GM23248 (cell line): ENCODE measurements at places on chromosomes 2 and 18.

DNA sequence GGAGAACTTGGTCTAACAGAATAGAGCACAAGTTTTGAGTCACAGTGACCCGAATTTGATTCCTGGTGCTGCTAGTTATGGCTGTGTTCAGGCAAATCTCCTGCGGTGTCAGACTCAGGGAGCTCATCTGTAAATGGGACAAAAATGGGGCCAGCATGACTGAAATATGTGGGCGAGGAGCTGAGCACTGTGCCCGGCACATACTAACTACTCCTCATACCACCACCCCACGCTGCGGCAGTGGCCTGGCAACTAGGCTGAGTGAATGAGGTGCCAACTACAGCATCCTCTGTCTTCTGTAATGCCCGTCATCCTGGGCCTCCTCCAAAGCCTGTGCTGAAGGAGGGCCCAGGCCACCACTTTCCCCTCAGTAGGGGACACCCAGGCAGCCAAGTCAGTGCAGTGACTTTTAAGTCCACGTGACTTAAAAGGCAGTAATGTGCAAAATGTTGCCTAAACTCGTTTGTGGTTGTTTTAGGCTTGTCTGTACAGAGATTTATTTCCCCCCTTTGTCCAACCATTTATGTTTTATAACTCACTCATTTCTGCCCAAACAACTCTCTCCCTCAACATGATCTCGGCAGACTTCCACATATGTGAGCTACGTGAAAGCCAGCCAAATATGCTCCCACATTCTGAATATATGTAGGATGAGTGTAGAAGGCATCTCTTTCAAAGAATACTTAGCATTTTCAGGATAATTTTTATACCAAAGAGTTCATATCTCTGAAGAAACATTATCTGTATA, 773.7 kb downstream of the TSN start:
- no peak for DNase-seq

DNA sequence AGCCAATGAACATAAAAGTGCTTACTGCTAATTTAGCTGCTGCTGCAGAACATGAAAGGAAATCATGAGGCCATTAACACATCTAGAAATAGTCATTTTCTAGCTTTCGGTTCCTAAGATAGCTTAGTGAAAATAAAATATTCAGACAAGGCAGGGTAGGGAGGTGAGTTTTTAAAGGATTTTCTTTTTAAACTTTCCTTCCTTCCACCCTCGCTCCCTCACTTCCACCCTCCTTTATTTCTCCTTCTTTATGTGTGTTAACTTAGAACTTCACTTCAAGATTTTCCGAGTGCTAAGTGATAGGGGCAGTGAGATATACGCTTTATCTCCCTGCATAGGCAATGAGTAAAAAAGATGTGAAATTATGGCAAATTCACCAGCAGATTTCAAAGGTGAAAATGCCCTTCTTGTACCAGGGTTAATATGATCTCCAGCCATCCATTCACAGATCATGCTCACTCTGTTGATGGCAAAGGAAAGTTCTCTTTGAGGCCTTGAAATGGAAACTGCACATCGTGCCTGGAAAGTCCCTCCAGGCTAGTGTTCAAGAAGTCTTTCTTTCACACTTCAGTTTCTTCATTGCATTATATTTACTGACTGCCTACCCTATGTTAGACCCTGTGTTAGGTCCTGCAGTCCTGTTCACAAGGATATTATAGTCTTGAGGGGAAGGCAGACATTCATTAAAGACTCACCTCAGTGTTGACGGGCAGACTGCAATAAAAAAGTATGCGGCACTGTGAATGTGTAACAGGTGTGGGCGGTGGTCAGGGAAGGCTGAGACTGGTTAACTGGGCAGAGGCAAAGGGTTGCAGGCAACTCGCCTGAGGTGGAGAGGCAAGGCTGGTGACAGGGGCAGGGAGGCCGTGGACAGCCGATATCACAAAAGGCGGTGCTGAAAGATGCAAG, 200.8 kb downstream of the PLCL1 start:
- DNase-seq: no peak

DNA sequence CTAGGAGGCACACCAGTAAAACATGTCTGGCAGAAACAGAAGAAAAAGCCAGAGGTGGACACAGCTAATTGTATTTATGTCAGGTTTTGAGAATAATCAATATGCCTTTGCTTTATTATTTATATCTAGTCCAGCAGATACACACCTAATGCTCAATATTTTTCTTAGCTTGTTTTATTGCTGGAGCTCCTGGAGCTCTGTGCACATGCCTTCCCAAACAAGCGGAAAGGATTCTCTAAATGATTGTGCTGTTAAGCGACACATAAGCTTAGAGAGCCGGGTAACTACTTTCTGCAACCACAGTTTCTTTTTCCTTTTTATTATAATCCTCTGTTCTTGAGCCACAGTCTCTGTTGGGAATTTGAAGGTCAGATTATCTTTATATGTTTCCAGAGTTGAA, 177.3 kb upstream of the ST6GAL2 start:
- no peak for DNase-seq

GRCh38 chr2:69918401-69918800, 3.5 kb downstream of the MXD1 start:
- DNase-seq: no peak

- DNase-seq: no peak
These were observed 7.9 kb upstream of the CKAP2L start for GRCh38 chr2:112772322-112772721.

DNA sequence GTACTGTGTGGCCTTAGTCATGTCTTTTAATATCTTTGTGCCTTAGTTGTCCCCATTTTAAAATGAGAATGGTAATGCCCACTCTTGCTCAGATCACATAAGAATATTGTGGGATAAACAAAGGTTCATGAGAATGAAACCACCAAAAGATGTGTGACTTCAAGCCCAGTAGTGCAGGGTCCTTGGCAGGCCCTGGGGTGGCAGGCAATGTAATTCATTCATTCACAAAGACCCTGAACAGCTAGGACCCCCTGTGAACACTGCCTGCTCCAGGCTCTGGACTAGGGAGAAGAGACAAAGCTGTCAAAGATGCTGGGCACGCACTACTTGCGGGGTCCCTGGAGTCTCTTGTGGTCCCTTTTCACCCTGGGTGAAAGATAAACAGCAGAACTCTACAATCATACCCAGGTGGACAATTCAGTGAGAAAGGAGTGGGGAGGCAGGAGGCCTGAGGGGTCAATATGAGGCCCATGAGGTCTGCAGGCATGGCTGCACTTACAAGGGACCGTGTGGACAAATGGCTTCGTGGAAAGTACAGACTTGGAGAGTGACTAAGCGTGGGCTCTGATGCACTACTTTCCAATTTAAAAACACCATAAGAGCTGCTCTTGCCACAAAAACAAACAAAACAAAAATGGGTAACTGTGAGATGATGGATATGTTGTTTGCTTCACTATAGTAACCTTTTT, 136.1 kb downstream of the SMAD7 start:
- DNase-seq: peak; percentile 24

DNA sequence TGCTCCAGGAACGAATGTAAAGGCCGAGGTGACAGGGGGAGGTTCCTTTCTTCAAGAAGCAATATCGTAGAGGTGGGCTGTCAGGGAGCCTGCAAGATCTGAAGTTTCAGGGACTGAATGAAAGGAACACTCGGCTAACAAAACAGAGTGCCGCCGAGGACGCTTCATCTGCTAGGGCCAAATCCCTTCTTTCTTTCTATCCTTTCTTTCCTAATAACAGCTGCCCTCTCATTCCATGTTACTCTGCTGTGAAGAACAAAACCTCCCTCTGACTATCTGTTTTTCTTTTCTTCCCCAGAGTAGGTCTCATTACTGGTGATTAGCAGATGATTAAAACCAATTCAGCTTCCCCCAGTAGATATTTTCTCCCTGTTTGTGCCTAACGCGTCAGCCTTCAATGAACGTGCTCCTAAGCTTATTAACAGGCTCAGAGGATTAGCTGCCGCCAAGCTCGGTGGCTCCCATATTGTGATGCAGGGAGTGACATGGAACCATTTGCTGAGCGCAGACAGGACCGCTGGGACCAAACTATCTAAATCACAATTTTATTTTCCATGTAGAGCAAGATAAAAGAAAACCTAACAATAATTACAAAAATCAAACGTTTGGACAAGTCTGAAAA, 414.6 kb downstream of the TMEM182 start:
- DNase-seq: no peak

- peak; percentile 75 for DNase-seq
These were observed at the start of gene GBX2 for GRCh38 chr2:236168110-236169080. GBX2 (minus strand) TSS chr2:236168386; CDS start chr2:236167971, 415 bp downstream.

DNA sequence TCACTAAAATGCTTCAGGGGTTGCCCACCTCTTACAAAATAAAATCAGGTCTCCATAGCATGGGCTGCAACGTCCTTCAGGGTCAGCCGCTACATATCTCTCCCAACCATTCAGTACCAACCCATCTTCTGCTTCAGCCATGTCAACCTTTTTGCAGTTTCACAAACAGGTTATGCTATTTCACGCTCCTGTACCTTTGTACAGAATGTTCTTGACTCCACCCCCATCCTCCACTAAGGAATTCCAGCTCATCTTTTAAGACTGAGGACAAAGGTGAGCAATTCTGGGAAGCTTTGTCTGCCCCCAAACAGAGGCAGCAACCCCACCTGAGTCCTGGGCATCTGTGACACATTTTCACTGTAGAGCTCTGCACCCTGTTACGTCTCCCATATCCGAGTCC, 8.8 kb upstream of the EVA1A start:
- no peak for DNase-seq

GRCh38 chr2:16125614-16126516, 185.5 kb downstream of the MYCN start:
- no peak for DNase-seq

DNA sequence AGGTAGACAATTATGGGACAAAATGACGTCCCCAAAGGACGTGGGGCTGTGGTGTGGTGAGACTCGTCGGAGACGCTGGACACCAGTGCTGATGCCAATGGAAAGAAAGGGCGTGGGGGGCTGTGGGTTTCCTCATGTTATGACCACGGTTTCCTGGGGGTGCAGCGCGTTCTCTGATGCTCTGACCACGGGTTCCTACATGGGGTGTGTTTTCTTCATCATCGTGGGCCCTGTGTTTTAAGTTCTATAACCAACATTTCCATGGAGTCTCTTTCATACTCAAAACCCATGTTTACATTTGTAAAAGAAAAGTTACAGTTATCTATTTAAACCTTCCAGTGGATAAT, 141.6 kb downstream of the RTP5 start:
- DNase-seq: no peak

DNA sequence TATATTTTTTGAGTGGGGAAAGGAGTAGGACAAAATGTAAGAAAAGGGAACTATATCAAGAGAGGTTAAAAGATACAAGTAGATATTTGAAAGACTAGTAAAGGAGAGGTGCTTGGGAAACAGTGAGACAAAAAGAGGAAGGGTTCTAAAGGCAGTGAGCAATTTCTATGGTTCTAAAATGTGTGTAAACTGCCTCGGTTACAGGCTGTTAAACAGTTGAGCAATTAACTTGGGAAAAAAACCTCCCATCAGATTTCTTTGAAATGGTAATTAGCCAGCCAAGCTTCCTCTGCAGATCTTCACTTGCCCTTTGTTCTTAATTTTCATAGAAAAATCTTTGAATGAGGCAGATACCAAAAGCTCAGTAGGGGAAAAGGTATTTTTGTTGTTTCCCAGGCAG, 238.7 kb upstream of the KCNH7 start:
- no peak for DNase-seq

DNA sequence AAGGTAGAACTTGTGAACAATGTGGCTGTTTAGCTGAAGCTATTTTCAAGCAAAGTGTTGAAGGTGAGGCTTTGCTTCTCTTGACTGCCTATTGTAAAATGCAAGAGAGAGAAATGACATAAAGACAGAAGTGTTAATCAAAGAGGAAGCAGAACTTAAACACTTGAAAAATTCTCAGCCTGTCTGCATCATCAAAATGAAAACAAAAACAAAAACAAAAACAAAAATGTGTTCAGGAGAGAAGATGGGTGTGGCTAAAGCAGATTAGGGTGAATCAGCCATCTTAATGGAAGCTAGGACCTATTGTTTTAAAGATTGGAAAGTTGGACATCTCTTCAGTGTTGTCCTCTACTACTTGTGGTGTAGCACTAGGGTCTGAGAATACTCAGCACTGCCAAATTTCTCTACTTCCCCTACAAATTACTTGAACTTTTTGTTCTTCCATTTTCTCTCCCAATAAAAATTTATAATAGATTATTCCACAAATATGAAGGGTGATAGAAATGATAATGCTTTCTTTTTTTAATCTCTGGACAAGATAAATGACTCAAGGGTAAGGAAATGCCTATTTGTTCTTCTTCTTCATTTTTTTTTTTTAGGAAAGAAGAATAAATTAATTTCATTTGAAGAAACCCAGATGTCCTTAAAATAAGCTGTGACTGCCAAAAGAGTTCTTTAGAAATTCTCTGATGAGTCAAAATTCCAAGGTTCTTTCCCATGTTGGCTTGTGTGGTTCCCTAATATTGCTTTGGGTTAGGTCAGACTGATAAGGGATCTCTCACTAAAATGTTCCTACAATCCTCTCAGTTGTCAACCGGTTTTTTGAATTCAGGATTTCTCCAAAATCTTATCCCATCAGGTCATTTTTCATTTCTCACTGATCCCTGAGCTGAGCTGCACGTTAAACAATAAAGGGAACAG, 571.2 kb upstream of the ZEB2 start:
- DNase-seq: peak; percentile 85

DNA sequence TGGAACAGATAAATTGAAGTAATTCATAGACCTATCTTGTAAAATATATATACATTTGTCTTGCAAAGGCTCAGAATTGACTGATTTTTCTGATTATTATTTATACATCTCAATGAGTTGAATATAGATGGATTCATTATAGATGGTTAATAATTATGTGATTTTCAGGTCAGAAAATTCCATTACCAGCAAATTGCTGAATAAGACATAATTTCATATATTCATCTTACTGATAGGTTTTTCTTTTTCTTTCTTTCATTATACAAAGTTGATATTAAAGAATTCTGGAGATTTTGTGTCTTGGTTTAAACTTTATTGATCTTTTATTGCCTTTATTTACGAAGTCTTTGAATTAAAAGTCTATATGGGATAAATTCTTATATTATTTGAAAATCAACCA, 41.6 kb upstream of the SPAG16 start:
- no peak for DNase-seq

DNA sequence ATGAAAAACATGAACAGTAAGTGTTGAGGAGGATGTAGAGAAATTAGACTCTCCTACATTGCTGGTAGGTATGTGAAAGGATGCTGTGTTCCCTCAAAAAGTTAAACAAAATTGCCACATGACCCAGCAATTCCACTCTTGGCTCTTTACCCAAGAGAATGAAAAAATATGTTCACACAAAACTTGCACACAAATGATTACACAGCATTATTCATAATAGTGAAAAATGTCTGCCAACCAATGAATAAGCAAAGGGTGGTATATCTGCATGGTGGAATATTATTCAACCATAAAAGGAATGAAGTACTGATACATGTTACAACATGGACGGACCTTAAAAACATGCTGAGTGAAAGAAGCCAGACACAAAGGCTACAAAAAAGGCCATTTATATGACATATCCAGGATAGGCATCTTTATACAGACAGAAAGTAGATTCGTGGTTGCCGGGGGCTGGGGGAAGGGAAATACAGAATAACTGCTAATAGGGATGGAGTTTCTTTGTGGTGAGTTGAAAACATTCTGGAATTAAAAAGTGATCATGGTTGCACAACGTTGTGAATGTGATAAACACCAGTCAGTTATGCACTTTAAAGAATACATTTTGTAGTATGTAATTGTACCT, 85.4 kb upstream of the MYO3B start:
- DNase-seq: no peak

GRCh38 chr18:48607056-48607984, 68.5 kb downstream of the CTIF start:
- DNase-seq: peak; percentile 87

- no peak for DNase-seq
These were observed 97.1 kb downstream of the MAPK4 start for GRCh38 chr18:50656841-50657470.
